B cell (primary cell): ENCODE measurements at places on chromosomes 3 and 15. TPM values are rescaled to one million over a fixed set of nuclear protein-coding genes. Genes with fewer than 3 reads are reported as not detected.

Gene EBLN2
- 10.2 and 13.4 TPM in 2 replicates for total RNA-seq

Gene SAMMSON
- not detected in 2 replicates for total RNA-seq

Gene PODXL2
- 3.6 and 4.0 TPM in 2 replicates for total RNA-seq

Gene GOLGA8T
- total RNA-seq: 0.71 TPM in 1 of 2 replicates, not detected in the other

GRCh38 chr3:2247831-2248230, 149.2 kb downstream of the CNTN4 start:
- no peaks in the 10 kb centered on the region for H3K36me3 ChIP-seq
- no peaks in the 10 kb centered on the region for H3K27me3 ChIP-seq
- H3K4me1 ChIP-seq: no peaks in the 10 kb centered on the region
